Spleen (tissue), 13 donors: ENCODE measurements at places on chromosomes 5 and 9. TPM values are rescaled to one million over a fixed set of nuclear protein-coding genes. Genes with fewer than 3 reads are reported as not detected.

DNA sequence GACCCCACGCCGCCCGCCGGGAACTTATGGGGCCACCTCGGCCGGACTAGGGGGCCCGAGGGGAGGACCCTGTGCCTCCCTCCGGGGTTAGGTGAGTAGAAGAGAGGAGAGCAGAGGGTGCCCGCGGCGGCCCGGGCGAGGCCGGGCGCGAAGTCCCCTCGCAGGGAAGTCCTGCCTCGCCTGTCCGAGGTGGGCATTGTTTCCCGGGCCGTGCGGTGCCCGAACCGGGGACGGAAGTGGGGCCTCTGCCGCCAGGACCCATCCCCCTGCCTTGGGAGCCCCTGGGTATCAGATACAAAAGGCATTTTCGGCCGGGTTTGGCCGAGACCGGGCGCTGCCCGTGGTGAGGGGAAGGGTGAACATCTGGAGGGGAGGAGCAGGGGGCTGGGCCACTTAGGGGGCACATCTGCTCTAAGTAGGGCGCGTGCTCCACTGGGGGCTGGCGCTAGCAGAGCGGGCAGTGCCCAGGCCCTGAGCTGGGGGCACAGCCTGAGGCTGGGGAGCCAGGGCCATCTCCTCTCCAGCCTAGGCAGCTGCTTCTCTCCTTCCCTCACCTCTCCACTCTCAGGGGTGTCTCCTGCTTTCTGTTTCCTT, 48.2 kb downstream of the DAB2IP start:
- H3K4me3 ChIP-seq = peak overlapping the region; percentile 57
- H3K27ac ChIP-seq = peak overlapping the region; percentile 78
- H3K27me3 ChIP-seq = peaks cover 12% of the 10 kb centered on the region
- H3K36me3 ChIP-seq = no peaks in the 10 kb centered on the region
- H3K4me1 ChIP-seq = peaks cover 29% of the 10 kb centered on the region

DNA sequence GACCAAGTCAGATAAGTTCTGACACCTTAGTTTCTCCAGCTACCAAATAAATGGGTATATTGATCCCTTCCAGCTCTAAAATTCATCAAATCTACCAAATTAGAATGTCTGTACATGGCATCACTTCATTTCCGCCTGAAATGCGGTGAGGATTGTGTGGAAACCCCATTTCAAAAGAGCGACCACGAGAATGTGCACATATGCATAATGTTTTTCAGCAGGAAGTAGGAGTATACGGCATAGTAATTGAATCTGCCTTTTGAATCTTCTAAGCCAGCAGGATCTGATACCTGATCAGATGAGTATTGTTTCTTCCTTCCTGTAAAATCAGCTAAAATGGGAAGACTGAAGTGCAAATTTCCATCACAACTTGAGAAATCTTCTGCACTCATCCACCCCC, 418.6 kb downstream of the TMEM38B start:
- DNase-seq = no peak
- no peak overlapping the region for H3K27ac ChIP-seq
- H3K27me3 ChIP-seq = no peaks in the 10 kb centered on the region
- no peaks in the 10 kb centered on the region for H3K36me3 ChIP-seq

- no peak overlapping the region for H3K27ac ChIP-seq
- no peaks in the 10 kb centered on the region for H3K4me1 ChIP-seq
- H3K4me3 ChIP-seq = no peak overlapping the region
These were observed 77.9 kb downstream of the SEMA5A start for GRCh38 chr5:9468060-9468388.

DNA sequence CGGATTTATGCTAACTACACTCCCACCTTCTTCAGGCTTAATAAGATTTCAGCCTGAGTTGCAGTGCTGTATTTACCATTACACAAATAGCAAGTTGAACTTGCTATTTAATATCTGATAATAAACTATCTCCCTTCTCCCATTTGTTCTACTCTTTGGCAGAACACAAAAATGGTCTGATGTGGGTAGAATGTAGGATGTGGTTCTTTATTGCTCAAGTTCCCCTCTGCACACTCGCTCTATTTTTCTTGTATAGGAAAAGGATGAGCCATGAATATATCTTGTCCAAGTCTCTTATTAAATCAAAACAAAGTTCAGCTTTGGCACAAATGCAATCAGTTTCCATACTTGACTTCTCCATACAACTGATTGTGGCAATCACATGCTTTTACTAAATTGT, 37.2 kb upstream of the KIF2A start:
- no peaks in the 10 kb centered on the region for H3K36me3 ChIP-seq
- H3K4me3 ChIP-seq = no peak overlapping the region
- H3K27ac ChIP-seq = no peak overlapping the region
- H3K4me1 ChIP-seq = no peaks in the 10 kb centered on the region

DNA sequence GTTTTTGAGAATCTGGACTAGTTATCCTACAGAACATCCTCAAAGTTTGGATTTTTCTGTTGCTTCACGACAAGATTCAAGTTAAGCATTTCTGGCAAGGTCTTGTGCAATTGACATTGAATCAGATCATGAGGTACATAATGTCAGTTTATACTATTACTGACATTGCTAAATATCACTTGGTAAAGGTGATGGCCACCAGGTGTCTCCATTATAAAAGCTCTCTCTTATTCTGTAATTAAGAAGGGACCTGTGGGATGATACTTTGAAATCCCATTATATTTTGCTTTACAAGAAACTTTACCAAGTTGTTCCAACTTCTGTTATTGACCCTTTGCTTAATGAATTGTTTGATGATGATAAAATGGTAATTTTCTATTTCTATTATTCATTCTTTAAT, 131.0 kb upstream of the ASTN2 start:
- no peak overlapping the region for H3K4me3 ChIP-seq
- H3K27ac ChIP-seq = no peak overlapping the region
- no peaks in the 10 kb centered on the region for H3K27me3 ChIP-seq
- H3K36me3 ChIP-seq = no peaks in the 10 kb centered on the region
- H3K4me1 ChIP-seq = no peaks in the 10 kb centered on the region

DNA sequence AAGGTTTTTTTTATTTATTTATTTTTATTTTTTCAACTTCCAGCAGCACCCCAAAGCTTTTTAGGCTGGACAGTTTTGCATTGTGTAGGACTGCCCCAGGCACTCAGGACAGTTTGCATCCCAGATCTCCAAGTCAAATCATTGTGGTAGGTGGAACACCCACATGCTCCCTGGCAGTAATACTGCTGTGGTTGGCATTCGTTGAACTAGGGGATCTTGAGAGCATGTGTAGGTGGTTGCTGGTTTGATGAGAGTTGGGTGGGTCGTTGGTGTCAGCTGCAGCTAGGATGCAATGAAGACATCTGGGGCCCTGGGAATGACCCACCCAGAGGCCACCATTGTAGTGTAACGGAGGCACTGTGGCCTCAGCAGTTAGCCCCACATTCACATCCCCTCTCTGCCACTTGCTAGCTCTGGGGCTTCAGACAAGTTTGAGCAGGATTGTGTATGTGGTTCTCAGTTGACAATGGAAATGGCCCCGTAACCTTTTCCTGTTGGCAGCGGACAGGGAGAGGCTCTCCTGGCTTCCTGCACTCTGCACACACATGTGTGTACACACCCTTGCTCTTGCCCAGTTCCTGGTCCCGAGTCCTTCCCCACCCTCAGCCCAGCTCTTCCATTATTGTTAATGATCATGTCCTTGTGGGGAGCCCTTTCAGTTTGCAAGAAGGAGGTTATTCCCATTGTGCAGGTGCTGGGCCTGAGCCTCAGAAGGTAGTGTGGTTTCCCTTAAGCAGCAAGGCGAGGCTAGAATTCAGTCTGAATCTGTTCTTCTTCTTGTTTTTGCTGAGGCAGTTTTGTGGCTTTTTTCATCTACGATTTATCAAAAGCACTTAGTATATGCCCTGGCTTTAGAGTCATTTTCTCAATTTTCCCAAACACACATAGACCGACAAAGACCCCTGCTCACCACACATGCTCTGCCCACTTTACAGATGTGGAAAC, 46.5 kb downstream of the PPARGC1B start:
- H3K36me3 ChIP-seq = no peaks in the 10 kb centered on the region
- no peaks in the 10 kb centered on the region for H3K27me3 ChIP-seq
- DNase-seq = no peak
- no peak overlapping the region for H3K4me3 ChIP-seq

DNA sequence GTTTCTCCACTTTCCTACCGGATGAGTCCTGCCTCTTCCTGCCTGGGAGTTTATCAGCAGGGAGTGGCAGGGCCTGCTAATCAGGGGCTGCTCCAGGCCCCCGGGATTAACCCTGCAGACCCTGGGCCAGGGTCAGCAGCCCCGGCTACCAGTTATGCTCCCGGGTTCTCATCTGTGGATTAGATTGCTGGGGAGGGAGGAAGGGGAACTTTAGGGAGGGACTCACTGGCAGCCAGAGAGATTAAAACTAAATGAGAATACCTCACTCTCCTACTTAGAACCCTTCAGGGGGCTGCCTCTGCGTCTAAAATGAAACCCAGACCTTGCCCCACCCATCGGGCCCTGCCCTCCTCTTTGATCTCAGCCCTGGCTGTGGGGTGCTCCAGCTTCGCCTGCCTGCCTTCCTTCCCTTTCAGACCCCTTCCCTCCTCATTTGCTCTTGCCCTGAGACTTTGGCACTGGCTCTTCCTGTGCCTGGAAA, 130.5 kb upstream of the HAND1 start:
- no peak overlapping the region for H3K27ac ChIP-seq
- H3K27me3 ChIP-seq = peaks cover 61% of the 10 kb centered on the region
- no peak overlapping the region for H3K4me3 ChIP-seq

- peaks cover 53% of the 10 kb centered on the region for H3K27me3 ChIP-seq
- no peak for DNase-seq
- H3K4me1 ChIP-seq = peaks cover 23% of the 10 kb centered on the region
These were observed 34.5 kb upstream of the GABRP start for GRCh38 chr5:170748951-170749471.

DNA sequence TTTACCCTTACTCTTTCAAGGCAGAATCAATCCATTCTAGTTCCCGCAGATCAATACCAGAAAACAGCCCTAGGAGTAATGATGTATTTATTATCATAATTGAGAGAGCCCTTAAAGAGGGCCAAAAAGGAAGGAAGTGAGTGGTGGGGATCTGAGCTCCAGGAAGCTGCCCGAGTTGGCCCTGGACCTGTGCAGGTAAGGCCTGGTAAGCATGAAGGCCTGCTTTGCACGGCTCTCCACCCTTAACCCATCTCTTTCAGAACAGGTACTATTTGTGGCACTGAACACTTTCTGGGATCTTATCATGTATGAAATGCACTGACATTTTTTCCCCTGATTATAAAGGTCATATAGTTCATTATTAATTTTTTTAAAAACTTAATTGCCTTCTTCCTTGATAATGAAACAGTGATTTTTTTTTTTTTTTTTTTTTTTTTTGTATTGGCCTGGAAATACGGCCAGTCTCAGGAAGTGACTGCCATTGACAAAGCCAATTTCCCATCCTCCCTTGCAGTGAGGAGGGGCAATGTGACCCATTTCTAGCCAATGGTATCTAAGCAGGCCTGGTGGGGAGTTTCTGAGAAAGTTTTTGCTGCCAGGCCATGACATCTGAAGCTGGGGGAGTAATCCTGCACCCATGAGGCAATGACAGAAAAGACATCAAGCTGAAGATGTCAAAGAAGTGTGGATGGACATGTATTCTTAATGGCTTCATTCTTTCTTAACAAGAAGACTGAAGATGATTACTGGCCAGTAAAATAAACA, 6.3 kb upstream of the MVB12B start:
- no peaks in the 10 kb centered on the region for H3K36me3 ChIP-seq
- peaks cover 3% of the 10 kb centered on the region for H3K4me1 ChIP-seq
- DNase-seq = peak; percentile 20
- no peak overlapping the region for H3K4me3 ChIP-seq
- no peak overlapping the region for H3K27ac ChIP-seq

- peak; percentile 51 for DNase-seq
- no peak overlapping the region for H3K27ac ChIP-seq
- no peaks in the 10 kb centered on the region for H3K36me3 ChIP-seq
These were observed 42.7 kb downstream of the CYLC2 start for GRCh38 chr9:103037508-103038477.

GRCh38 chr5:1998348-1998669, 115.6 kb upstream of the IRX4 start:
- no peak overlapping the region for H3K4me3 ChIP-seq
- H3K27ac ChIP-seq = no peak overlapping the region
- H3K36me3 ChIP-seq = no peaks in the 10 kb centered on the region
- peaks cover 4% of the 10 kb centered on the region for H3K27me3 ChIP-seq
- no peak for DNase-seq

DNA sequence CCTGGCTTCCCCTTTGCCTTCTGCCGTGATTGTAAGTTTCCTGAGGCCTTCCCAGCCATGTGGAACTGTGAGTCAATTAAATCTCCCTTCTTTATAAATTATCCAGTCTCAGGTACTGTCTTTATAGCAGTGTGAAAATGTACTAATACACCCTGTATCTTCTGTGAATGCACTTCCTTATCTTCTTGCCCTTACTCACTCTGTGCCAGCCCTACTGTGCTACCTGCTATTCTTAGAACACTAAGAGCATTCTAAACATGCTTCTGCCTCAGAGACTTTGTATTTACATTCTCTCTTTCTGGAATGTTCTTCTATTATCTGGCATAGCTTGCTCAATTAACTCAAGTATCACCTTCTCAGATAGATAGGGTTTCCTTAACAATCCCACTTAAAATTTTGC, 164.4 kb upstream of the EDIL3 start:
- DNase-seq = no peak
- H3K36me3 ChIP-seq = no peaks in the 10 kb centered on the region
- H3K27ac ChIP-seq = no peak overlapping the region
- H3K4me3 ChIP-seq = no peak overlapping the region
- H3K4me1 ChIP-seq = no peaks in the 10 kb centered on the region
- H3K27me3 ChIP-seq = no peaks in the 10 kb centered on the region

DNA sequence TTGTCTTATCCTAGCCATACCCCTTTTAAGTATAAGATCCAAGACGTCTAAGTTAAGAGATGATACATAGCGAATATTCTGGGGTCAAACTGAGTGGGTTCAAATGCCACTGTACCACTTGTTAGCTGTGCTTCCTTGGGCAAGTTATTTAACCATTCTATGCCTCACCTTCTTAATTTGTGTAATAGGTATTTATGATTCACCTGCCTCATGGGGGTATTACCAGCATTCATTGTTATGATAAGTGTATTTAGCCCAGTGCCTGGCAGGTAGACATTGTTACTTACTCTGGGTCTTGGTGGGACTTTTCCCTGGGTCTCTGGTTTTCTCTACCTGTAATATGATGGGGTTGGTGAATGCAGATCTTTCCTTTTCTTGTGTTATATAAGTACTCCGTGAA, 3.8 kb downstream of the LARP1 start:
- peak overlapping the region; percentile 97 for H3K27ac ChIP-seq
- no peaks in the 10 kb centered on the region for H3K36me3 ChIP-seq
- no peaks in the 10 kb centered on the region for H3K27me3 ChIP-seq
- no peak overlapping the region for H3K4me3 ChIP-seq
- H3K4me1 ChIP-seq = peaks cover 78% of the 10 kb centered on the region
- DNase-seq = no peak

The N4BP3 gene
- 6.4 TPM for total RNA-seq

The EGFLAM gene
- 16.8 TPM for total RNA-seq

The S1PR3 gene
- total RNA-seq = 50.9 TPM

The IGFBPL1 gene
- total RNA-seq = not detected

The CERT1 gene
- total RNA-seq = 71.1 TPM
